ENCODE measurements at places on chromosomes 7 and 10.

- DNase-seq: no peak
Measured at GRCh38 chr7:130560972-130561371, 69.1 kb downstream of the MEST start.

DNA sequence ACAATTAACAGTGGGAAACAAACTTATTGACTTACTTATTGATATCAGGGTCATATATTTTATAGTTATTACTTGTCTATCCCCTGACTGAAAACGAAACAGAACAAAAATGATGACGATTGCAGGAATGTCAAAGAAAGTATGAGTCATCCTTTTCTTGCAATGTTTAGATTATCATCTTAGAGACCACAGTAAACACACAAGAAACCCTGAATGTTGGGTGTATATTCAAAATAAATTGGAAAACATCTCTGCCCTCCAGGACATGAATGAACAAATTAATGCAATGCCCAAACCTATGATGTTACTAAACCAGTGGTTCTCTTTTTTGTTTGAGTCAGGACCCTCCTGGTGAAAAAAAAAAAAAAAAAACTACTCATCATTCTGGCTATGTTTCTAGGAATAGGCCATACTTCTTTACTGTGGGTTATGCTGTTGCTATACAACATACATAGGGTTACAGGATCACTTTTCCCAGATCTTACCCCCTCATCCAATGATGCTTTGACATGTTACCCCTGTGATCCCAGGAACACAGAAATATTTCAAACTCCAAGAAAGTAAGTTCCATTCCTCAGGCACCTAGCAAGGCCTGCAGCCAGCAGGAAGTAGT is 623.4 kb upstream of the IGFBP3 start:
- no peak for DNase-seq

GRCh38 chr10:122204691-122205489 is 66.2 kb upstream of the BTBD16 start:
- no peak for DNase-seq

DNA sequence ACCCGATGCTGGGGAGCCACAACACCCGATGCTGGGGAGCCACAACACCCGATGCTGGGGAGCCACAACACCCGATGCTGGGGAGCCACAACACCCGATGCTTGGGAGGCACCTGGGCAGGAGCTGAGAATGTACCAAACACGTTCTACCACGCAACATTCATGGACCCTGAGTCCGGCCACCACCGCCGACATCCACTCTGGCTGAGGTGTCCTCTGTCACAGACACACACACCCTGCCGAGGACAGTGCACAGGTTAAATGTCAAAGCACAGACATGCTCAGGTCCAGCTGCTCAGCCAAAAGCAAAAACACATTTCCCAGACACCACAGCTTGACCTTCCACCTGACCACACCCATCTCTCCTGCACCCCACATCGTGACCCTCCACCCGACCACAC is 148.4 kb downstream of the DIP2C start:
- no peak for DNase-seq

- no peak for DNase-seq
Measured at GRCh38 chr7:103009466-103010185, 65.0 kb downstream of the FBXL13 start.

- no peak for DNase-seq
Measured at GRCh38 chr10:78742730-78743615, 325.8 kb upstream of the ZMIZ1 start.

- no peak for DNase-seq
Measured at GRCh38 chr10:50561816-50562215, 61.9 kb downstream of the SGMS1 start.

DNA sequence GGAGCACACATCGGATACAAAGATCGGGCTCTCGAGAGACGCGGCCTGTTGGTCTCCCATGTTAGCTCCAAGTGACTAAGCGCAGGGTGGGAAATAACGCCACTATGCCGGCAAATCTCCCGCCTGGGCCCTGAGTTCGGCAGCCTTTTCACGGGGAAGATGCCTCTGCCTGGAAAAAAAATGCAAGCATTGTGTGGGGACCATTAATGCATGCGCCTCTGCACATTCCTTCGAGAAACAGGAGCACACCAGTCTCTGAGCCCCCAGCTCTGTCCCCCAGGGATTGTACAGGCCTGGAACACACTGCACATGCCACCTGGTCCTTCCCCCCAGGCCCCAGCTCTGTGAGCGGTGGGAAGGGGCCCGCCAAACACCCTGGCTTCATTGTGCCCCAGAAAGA is 44.1 kb downstream of the FBXW4 start:
- no peak for DNase-seq

DNA sequence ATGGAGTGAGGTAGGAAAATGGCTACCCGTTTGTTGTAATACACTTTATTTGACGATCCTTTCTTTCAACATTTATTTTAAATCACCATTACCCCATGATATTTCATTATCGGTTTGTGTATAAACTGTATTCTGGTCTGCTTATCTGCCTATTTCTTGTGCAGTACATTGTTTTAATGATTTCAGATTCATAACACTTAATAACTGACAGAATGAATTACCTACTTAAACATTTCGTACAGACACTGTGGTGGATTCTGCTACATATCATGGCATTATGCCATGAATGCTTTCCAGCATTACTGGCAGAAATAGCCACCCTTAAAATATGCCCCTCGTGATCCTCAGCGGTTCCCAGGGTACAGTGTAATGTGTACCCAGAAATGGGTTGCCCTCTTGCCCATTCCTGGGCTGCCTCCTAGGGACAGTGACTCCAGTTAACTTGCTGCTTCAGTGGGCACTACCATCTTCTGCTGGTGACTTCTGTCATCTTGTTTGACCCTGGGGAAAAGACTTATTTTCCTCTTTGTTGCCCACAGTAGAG is 74.5 kb downstream of the C1GALT1 start:
- DNase-seq: no peak

DNA sequence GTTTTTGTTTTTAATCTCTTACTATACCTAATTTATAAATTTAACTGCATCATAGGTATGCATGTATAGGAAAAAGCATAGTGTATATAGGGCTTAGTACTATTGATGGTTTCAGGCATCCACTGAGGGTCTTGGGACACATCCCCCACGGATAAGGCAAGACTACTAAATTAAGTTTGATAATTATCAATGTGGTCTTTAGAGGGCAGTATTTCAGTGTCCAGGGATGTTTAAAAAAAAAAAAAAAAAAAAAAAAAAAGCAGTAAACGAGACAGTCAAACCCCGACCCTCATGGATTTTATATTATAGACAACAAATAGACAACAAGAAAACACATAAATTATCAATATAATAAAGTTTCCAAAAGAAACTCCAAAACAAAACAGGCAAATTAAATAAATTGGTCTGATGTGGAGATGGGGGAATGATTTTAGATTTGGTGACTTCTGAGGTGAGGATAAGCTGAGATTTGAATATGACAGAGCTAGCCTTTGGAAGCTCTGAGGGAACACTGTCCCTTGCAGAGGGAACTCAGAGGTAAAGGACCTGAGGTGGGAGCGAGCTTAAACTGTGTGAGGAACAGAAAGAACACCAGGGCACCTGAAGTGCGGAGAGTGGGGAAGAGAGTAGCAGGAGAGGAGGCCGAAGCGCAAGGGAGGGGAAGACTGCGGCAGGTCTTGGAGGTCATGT is 14.8 kb downstream of the ACSM6 start:
- no peak for DNase-seq

GRCh38 chr7:139264220-139264619 is 33.2 kb downstream of the UBN2 start:
- DNase-seq: no peak

GRCh38 chr7:41351091-41351490 is 351.8 kb downstream of the INHBA start:
- DNase-seq: no peak

- DNase-seq: no peak
Measured at GRCh38 chr7:36941359-36941758, 217.1 kb upstream of the AOAH start.

DNA sequence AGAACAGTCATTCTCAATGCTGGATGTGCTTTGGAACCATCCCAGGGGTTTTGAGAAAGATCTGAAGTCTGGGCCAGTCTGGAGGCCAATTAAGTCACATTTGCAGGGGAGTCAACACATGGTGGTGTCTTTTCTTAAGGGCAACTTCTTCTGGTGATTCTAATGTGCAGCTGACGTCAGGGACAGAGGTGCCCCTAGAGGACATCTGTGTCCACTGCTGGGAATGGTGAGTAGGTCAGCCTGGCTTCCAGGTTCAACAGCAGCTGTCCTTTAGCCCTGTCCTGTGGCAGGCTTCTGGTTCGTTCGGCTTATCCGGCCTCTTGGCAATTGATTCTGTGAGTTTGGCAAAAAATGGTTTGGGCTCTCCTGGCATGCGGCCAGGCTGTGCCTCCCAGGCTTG is 269.7 kb upstream of the HABP2 start:
- DNase-seq: no peak

- no peak for DNase-seq
Measured at GRCh38 chr10:51564896-51565510, 134.4 kb downstream of the CSTF2T start.

DNA sequence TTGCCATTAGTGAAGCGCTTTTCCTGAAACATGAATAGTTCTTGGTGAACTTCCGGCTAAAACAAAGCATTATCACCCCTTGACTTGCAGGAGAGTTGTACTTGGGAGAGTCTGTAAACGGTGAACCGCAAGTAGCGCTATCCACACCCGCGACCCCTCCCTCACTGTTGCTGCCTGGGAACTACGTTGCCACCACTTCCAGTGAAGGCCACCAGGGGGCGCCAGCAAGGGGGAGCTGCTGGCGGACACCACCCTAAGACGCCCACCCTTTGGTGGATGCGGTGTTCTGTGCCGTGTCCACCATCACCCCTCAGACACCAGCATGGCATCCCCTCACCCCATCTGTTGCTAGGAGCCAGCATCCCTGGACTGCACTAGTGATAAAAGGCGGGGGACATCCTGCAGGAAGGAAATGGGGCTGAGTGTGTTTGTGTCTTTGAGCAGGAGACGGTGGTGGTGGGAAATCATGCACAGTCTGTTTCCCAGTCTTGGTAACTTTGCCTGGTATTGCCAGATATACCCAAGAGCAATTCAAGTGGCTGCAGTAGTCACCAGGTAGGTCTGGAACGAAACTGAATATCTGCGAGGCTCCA is 298.2 kb downstream of the FRMD4A start:
- DNase-seq: no peak

DNA sequence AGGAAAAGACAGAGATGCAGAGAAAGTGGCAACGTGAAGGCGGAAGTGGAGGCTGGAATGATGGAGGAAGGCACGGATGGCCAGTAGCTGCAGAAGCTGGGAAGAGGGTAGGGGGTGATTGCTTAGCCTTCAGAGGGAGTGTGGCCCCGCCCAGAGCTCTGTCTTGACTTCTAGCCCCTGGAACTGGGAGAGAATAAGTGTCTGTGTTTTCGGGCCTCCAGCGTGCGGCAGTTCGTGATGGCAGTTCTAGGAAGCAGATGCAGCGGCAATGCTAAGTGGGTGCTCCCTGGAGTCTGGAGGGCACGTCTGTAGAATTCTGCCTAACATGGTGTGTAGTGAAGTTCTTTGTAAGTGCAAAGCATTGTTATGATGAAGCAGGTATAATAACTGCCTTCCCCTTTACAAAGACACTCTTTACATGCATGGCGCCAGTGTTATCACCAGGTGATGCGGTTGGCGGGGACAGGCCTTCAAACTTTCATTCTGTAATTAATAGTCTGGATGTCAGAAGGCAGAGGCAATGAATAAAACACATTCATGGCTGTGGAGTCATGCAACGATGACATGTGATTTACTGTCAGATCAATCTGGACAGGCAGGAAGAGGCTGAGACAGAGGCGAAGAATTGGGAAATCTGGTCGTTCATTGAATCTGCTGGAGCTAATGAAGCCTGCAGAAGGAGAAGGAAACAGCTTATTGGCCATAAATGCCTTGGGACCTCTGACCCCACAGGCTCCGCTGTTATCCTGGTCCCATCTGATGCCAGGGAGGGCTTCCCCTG is 228.6 kb downstream of the GLRX3 start:
- DNase-seq: no peak

GRCh38 chr7:130875-131780 is 61.2 kb upstream of the FAM20C start:
- no peak for DNase-seq

DNA sequence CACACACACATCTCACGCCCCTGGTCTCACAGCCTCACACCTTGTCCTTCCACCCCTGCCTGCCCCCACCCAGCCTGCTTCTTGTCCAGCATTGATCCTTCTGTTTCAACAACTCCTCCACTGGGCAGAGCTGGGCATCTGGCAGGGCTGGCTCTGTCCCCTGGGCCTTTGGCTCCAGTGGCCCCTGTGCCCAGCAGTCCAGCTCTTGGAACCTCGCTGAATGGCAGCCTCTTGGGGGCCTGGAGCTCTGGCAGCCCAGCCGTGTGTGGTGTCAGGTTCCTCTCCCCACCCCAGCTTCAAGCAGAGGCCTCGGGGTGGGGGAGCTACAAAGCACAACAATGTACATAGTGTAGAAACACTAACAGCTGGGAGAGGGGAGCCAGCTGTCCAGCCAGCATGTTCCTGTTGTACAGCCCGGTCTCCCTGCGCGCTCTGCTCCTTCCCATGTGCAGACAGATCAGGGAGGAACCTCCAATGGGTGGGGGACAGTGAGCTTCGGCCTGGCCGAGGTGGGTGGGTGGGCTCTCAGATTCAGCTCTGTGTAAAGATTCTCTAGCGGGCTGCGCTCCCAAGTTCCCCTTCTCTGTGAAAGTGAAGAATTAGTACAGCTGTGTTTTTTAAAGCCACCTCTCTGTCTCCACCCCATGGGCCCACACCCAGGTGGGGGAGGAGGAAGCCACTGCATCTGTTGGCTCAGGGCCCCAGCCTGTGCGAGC is 19.4 kb downstream of the ZMIZ2 start:
- DNase-seq: no peak

DNA sequence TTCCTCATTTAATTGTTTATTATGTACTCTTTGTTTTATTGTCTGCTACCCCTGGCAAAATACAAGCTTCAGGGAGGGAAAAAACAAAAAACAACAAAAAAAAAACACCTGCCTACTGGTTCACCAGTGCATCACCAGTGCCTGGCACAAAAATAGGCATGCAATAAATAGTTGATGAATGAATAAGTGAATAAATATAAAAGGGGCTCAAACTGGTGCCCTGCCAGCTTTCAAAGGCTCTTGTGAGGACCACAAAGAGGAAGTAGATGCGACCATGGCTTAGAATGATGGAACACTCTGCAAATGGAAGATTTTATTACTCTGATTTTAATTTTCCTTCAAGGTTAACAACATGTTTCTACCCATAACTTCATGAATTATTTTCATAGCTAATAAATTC is 213.0 kb upstream of the INHBA start:
- DNase-seq: peak; percentile 22

GRCh38 chr10:5484205-5484604 is 15.2 kb downstream of the CALML5 start:
- DNase-seq: no peak

GRCh38 chr7:99665312-99666012 is 14.3 kb downstream of the CYP3A5 start:
- no peak for DNase-seq

- DNase-seq: no peak
Measured at GRCh38 chr7:140670343-140670935, 2.3 kb upstream of the ADCK2 start.

Data from MG63 (cell line).